NCI-H1105 (cell line): ENCODE measurements at places on chromosomes 2 and 18.

GRCh38 chr18:31679133-31679742 lies 5.1 kb downstream of the B4GALT6 start:
- DNase-seq, result no peak

GRCh38 chr18:80119111-80119510 lies 10.0 kb downstream of the ADNP2 start:
- DNase-seq, result no peak

GRCh38 chr2:37376421-37377186 lies 32.2 kb downstream of the QPCT start:
- no peak for DNase-seq

GRCh38 chr18:8235894-8236293 lies 373.3 kb upstream of the RAB12 start:
- DNase-seq, result no peak

DNA sequence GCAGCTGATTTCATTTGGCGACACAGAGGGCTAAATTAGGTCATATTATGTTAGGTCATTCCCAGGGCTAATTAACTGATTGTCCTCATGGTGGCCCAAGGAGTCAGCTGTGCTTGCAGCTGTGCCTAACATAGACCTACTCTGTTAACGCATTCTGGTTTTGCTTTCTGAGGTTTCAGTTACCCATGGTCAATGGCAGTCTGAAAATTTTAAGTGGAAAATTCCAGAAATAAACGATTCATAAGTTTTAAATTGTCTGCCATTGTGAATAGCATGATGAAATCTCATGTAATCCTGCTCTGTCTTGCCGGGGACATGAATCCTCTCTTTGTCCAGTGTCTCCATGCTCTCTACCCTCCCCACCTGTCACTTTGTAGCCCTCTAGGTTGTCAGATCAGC lies 168.7 kb downstream of the KCNS3 start:
- DNase-seq, result no peak

DNA sequence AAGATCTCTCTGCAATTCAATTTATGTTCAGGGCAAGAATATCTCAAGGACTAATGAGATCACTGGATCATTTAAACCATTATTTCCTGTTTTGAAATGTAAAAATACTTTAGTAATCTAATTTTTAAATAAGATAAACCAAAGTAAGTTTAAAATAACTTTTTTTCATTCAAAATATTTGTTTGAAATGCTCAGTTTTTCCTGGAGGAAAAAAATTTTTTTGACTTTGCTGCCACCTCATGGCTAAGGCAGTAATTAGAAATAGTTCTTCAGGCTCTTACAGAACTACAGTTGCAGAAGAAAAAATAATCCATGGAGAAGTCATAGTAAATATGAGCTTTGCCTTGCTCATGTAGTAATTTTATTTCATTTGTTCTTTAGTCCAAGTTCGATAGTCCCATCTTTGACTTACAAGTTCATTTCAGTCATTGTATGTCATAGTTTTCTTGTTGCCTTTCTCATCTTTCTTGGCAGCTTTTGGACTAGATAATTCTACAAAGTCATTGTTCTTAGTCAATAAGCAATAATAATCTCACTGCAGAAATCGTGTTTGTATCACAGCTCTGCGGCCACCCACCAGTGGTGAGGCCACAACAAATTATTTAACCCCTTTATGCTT lies 127.4 kb downstream of the DPP4 start:
- no peak for DNase-seq

DNA sequence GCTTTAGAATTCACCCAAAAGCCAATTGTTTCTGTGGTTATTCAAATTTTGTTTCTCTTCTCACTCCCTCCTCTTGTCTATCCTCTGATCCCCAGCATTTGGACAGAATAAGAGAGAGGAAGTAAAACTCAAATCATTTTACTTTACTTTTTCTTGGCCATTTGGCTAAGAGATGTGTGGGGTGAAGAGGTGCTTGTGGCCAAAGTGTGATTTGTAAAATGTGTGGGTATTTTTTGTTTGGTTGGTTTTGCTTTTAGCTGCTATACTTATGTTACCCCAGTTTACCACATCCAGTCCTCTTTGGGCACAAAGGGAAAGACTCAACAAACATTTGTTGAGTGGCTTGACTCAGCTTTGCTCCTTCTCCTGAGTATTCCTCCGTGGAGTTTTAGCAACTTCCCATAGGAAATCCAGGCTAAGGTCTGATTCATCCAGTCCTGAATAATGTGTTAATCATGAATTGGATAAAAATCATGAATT lies 109.1 kb upstream of the CYP1B1 start:
- DNase-seq, result no peak

- peak; percentile 22 for DNase-seq
Measured at GRCh38 chr2:9002637-9003365, 683 bp downstream of the MBOAT2 start.

- no peak for DNase-seq
Measured at GRCh38 chr2:104521247-104521646, 332.7 kb upstream of the POU3F3 start.

GRCh38 chr2:217622205-217623060 lies 380.4 kb downstream of the TNS1 start:
- peak; percentile 29 for DNase-seq

- peak; percentile 14 for DNase-seq
Measured at GRCh38 chr2:209960676-209961630, 41.5 kb upstream of the RPE start.

DNA sequence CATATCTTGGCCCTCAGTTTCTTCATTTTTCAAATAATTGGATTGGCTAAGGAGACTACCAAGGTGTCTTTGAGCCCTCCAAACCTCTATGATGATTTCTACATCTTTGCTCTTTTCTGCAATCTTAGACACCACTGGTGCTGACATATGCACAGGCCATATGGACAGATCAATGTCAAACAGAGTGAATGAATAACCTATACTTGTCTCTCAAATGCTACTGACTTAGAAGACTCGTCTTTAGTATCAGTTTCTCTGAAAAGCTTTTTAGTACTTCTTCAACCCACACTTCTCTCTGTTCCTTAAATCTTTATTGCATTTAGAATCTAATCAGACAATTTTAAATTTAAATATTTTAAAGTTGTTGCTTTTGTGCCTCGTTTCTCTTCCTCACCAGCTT lies 258.2 kb downstream of the LTBP1 start:
- DNase-seq, result no peak

DNA sequence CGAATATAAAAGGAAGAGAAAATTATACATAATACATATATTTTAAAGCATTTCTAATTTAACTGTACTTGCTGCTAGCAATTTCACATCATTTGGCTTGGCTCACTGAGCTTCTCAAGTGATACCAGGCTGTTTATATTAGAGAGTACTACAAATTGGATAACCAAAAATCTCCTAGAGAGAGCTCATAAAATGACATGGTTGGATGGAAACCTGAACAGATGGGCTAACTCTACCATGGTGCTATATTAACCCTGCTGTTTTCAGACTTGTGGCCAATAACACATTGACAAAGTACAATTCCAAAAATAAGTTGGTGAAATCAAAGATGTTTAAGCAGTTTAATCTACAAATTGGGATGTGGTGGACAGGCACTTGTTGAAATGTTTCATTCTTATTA lies 364.4 kb upstream of the GCFC2 start:
- DNase-seq, result no peak

GRCh38 chr2:145007093-145007959 lies 487.4 kb upstream of the ZEB2 start:
- no peak for DNase-seq

- DNase-seq, result no peak
Measured at GRCh38 chr2:217735899-217736298, 266.9 kb downstream of the TNS1 start.

GRCh38 chr2:98935111-98935770 lies 784 bp downstream of the CRACDL start:
- DNase-seq, result peak; percentile 54

GRCh38 chr2:222398446-222398885 lies 25.9 kb upstream of the SGPP2 start:
- peak; percentile 68 for DNase-seq
